ENCODE measurements at places on chromosomes 13 and 19. TPM values are rescaled to one million over a fixed set of nuclear protein-coding genes. Genes with fewer than 3 reads are reported as not detected.
A peak's percentile ranks its signal among the peaks of the same experiment; 100 is the strongest.

DNA sequence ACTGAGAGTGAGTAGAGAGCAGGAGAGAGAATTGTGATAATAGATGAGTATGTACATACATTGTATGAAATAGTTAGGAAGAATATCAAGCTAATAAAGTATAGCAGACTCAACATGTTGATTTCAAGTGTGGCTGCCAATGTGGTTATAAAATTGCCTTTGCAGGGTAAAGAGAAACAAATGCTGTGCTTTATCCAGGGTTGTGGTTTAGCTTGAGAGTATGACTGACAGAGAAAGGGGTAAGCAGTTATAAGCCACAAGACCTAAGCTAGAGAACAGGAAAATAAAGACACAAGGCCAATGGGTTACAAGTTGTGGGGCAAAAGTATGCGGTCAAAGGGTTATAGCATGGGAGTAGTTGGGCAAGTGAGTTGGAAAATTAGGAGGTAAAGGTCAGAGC, 1217.5 kb downstream of the DIAPH3 start:
- DNase-seq: no peak

- no peak for DNase-seq
Observed at GRCh38 chr19:17404015-17404414, 1.4 kb downstream of the BST2 start.

DNA sequence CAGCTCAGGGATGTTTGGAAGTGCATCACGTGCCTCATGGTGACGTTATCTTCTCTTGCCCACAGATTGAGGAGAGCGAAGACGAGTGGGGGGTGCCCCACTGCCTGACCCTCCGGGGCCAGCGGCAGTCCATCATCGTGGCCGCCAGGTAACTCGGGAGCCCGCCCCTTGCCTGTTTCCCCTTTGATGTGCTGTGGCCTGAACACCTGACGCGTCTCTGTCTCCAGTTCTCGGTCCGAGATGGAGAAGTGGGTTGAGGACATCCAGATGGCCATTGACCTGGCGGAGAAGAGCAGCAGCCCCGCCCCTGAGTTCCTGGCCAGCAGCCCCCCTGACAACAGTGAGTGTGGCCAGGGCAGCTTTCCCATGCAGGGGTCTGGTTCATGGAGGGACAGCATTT, 137.0 kb downstream of the STK24 start:
- DNase-seq: no peak

TRPC4 gene
- 1.7 TPM for total RNA-seq

- no peak for DNase-seq
Observed at GRCh38 chr13:52677823-52678222, 25.2 kb downstream of the SUGT1 start.

TLE2 gene
- total RNA-seq: 3.8 TPM

- DNase-seq: peak; percentile 94
Observed at GRCh38 chr13:34207334-34207733, 389.4 kb downstream of the RFC3 start.

DNA sequence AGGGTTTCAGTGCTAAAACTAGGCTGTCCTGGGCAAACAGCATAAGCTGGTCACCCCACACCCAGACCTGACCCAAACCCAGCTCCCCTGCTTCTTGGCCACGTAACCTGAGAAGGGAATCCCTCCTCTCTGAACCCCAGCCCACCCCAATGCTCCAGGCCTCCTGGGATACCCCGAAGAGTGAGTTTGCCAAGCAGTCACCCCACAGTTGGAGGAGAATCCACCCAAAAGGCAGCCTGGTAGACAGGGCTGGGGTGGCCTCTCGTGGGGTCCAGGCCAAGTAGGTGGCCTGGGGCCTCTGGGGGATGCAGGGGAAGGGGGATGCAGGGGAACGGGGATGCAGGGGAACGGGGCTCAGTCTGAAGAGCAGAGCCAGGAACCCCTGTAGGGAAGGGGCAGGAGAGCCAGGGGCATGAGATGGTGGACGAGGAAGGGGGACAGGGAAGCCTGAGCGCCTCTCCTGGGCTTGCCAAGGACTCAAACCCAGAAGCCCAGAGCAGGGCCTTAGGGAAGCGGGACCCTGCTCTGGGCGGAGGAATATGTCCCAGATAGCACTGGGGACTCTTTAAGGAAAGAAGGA, 2.8 kb downstream of the PPP1R12C start:
- DNase-seq: no peak

DNA sequence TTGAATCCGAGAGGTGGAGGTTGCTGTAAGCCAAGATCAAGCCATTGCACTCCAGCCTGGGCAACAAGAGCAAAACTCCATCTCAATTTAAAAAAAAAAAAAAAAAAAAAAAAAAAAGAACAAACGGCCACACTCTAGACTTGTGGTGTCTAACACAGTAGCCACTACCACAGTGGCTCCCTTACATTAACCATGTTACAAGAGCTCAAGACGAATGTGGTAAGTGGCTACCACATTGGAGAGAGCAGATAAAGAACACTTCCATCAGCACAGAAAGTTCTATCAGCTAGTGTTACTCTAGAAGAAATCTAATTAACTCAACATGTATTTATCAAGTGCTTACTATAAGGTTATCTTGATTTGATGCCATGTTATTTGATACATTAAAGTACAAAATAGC, 11.5 kb downstream of the XPO4 start:
- no peak for DNase-seq

DNA sequence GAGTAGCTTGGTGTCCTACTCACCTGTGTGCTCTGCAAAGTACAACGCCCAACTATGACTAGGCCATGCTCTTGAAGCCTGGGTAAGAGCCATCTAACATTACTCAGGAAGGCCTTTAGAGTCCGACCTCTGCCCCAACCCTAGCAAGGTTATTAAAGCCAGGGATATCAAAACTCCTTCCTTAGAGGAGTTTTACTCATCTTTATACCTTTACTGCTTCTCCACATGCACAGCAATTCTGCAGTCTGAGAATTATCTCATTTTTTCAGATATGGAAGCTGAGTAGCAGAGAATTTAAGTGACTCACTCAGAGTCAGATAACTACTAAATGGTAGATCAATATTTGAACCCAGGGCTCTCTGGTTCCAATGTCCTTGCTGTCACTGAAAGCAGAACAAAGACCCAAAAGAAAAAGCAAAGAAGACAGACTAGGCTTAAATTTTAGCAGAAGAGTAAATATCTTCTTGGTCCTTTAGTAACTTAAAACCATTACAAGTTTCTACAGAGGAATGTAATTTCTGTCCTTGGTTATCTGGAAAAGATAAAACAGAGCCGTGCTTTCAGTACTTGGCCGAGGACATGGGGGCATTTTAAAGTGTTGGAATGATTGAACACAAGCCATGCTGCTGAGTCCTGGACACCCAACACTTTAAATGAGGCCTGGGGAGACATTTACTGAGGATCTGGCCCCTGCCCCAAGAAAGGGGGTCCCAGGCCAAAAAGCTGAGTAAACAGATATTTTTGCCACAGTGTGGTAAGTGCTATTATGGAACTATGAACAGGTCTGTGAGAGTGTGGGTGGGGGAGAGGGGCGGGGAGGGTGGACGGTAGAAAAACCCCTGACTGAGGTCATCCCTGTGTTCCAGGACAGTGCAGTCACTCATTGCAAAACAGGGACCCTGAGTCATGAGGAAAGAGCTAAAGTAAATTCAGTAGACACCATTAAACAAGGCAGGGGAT, 18.4 kb upstream of the KPNA3 start:
- peak; percentile 55 for DNase-seq

- peak; percentile 10 for DNase-seq
Observed at GRCh38 chr19:41821003-41821735, 23.3 kb downstream of the LYPD4 start.

- DNase-seq: peak; percentile 19
Observed at GRCh38 chr13:76697288-76697687, 188.9 kb downstream of the KCTD12 start.

GRCh38 chr19:57016076-57016475, 103.7 kb upstream of the USP29 start:
- DNase-seq: no peak

DNA sequence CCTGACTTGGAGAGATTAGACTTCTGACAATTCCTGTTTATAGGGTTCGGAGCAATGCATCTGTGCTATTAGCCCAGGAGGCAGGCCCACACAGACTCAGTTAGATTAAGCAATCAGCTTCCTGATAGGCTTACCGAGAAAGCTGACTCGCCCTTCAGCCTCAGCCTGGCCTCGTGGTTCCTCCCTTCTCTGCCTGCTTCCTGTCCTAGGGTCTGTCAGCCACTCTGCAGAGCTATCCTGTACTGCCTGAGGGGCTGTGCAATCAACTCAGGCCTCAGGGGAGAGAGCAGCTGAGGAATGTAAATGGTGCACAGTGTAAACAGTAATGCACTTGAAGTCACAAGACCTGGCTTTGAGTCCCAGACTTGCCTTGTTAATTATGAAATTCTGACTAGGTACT, 30.7 kb downstream of the HTR2A start:
- DNase-seq: peak; percentile 21

DNA sequence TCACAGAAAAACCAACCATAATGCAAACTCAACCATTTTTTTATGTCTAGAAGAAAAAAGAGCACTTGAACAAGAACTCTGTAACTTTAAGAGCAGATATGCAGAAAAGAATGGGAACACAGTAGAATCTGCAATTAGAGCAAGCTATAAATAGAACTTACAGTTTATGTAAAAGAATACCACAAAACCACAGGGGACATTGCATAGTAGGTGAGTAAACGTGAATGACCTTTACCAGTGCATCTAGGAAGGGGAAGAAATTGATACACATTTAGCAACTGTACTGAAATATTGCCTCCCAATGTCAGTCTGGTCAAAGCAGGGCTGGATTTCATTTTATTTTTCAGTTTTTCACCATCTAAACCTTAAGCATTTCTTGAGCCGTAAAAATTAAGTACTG, 242.2 kb upstream of the EDNRB start:
- DNase-seq: peak; percentile 84

DNA sequence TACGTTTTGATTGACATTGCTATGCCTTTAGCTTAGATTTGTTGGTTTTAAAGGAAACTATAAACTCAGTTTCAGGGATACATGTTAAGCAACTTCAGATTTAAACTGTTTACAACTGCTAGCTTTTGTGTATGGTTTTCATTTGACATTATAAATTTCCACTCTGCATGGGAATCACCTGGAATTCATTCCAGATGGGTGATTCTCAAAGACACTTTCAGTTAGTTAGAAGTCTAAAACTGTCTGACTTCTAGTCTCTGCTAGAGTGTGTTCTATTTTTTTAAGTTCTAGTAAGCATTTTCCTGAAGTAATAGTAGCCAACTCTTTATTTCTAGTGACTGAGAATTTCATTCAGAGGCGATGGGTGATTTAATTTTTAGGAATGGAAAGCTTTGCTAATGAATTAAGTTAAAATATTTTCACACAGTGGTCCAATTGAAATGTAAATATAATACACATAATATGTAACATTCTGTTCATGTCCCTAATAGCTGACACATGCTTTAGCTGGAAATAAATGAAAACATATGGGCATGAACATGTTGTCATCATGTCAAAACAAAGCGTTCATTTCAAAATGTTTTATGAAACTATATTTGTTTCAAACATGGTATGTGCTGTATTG, 58.3 kb upstream of the CSNK1A1L start:
- DNase-seq: no peak
